ENCODE measurements at places on chromosomes 7 and 10.

- no peak for DNase-seq
Measured at GRCh38 chr7:65342723-65343629, 30.7 kb upstream of the ZNF92 start.

GRCh38 chr10:8393531-8393930 is 339.0 kb downstream of the GATA3 start:
- no peak for DNase-seq

GRCh38 chr7:93601363-93601762 is 26.8 kb upstream of the CALCR start:
- DNase-seq: no peak

- DNase-seq: no peak
Measured at GRCh38 chr10:124691421-124692099, 52.6 kb downstream of the FAM53B start.

DNA sequence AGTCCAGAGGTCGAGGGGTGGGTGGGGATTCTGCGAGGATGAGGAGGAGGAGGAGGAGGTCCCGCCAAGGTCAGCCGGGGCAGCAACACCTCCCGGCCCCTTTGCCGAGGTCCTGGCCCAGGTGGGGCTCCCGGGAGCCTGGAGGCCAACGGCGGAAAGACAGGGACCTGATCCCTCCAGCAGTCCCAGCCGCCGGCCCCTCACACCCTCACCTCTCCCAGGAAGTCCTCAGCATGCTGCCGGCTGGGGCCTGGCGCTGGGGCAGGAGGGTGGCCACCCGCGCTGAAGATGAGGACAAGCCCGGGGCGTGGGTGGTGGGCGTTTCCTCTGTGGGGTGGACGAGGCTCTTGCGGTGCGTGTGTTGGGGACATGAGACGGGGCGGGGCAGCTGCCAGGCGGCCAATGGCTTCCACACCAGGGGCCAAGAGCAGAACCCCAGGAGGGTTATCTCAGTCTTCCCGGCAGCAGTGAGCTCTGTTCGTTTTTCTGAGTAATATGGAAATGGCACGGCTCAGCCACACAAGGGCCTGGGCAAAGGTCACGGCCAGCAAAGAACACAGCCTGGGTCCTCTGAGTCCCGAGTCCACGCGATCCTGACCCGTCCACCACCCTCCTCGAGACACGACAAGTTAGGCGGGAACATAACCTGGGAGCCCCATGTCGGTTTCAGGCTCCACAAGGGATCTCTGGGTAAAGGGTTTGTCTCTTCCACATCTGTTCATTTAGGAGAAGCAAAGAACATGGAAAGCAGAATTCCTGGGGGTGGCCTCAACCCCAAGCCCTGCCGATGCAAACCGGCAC is 82.9 kb upstream of the PDGFA start:
- DNase-seq: no peak

- DNase-seq: no peak
Measured at GRCh38 chr10:103854686-103855391, 537 bp downstream of the SH3PXD2A start.

DNA sequence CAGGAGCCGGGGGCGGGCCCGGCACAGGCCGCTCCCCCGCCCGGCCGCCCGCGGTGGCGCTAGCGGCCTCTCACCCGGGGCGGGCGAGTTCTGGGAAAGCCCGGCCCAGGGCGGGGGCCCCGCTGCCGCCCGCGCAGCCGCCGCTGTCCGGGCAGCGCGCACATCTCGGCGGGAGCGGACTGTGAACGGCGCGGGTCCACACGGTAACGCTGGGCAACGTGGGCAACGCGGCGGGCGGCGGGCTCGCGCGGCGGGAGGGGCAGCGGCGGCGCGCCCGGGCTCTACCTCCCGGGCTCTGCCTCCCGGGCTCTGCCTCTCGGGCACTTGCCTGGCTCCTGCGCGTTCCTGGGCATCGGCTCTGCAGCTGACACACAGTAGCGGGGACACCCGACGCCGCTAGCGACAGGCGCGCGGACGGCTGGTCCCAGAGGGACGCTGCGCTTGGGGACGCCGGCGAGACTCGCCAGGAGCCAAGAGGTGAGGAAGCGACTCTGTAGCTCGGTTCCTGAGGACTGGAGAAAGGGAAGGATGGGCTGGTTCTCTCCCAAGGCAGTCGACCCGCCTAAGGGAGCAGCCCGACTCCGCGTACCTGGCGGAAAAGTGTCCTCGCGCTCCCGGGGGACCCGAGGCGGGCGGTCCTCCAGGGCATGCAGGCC is at the start of gene PLCE1:
PLCE1 (plus strand) TSS at position 150 of the 656 bp plus-strand sequence. CDS start 37,116 bp downstream, outside the sequence.
- no peak for DNase-seq

Data from stimulated activated CD4-positive, alpha-beta T cell treated with anti-CD3 and anti-CD28 coated beads, Interleukin-1b, Interleukin-23, amount 100 ng/mL, for 1 hour (primary cell).